ENCODE measurements at places on chromosomes 7 and 10. TPM values are rescaled to one million over a fixed set of nuclear protein-coding genes. Genes with fewer than 3 reads are reported as not detected.
A peak's percentile ranks its signal among the peaks of the same experiment; 100 is the strongest.

GRCh38 chr7:78260826-78261225, 462.3 kb downstream of the PHTF2 start:
- no peak overlapping the region for H3K4me3 ChIP-seq
- H3K4me1 ChIP-seq: no peaks in the 10 kb centered on the region
- H3K27me3 ChIP-seq: peaks cover 1% of the 10 kb centered on the region
- DNase-seq: no peak
- no peak overlapping the region for H3K27ac ChIP-seq

DNA sequence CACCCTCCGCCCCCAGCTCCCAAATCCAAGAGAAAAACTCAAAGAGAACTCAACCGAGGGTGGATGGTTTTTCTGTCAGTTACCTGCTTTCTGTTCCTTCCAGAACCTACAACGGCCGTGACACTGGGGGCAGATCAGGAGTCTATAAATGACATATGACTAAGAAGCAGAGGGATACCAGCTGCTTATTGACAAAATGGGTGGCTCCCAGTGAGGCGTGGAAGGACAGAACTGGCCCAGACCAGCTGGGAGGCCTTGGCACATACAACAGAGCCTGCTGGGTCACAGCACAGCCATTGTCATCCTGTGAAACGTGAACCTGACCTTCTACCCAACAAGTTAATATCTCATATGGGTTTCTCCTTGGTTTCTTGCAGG, 84.3 kb upstream of the ADRB1 start:
- peaks cover 30% of the 10 kb centered on the region for H3K4me1 ChIP-seq
- DNase-seq: no peak
- no peak overlapping the region for H3K27ac ChIP-seq
- peaks cover 11% of the 10 kb centered on the region for H3K27me3 ChIP-seq
- no peak overlapping the region for H3K4me3 ChIP-seq
- H3K36me3 ChIP-seq: no peaks in the 10 kb centered on the region

DNA sequence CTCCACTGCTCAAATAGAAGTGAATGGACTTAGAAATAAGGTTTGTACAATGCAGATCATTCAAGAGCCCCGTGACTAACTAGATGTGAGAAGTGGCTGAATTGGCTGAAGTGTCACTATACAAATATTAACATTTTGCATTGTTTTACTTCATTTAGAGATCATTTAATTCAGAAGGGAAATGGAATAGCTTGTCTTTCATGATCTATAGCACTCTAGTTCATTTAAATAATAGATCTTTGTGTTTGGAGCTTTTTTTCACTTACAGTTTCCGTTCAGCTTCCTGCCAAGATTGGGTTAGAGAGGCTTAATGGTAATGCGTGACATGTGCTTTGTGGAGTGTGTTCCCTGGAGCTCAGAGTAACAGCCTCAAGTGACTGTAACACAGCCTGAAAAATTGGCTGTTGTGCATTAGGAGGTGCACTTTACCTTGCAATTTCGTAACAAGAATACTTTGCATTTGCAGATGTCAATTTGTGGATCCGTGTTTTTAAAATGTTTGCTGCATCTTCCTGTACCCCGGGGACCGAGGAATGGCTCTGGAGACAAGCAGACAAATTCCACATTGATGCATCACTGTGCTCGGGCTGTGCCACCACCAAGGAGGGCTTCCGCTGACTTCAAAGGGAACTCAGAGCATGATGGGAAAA, 170.3 kb downstream of the NRP1 start:
- no peaks in the 10 kb centered on the region for H3K4me1 ChIP-seq
- H3K27ac ChIP-seq: no peak overlapping the region
- H3K4me3 ChIP-seq: no peak overlapping the region
- H3K27me3 ChIP-seq: peaks cover 2% of the 10 kb centered on the region
- no peaks in the 10 kb centered on the region for H3K36me3 ChIP-seq

- H3K27me3 ChIP-seq: peaks cover 76% of the 10 kb centered on the region
- no peaks in the 10 kb centered on the region for H3K36me3 ChIP-seq
- peaks cover 16% of the 10 kb centered on the region for H3K4me1 ChIP-seq
- no peak overlapping the region for H3K27ac ChIP-seq
- peak overlapping the region; percentile 62 for H3K4me3 ChIP-seq
Measured at GRCh38 chr10:8035641-8036470, 18.6 kb upstream of the GATA3 start.

ETV1 gene
- polyA plus RNA-seq: not detected

AKR1C1 gene
- polyA plus RNA-seq: not detected

CPA2 gene
- not detected for polyA plus RNA-seq

POP7 gene
- polyA plus RNA-seq: 67.0 TPM

INMT gene
- polyA plus RNA-seq: not detected
